ENCODE measurements at places on chromosomes 16 and 17.

- DNase-seq: no peak
Observed at GRCh38 chr17:79513206-79513605, 97.6 kb downstream of the RBFOX3 start.

- DNase-seq: no peak
Observed at GRCh38 chr17:77504652-77505155, 363.9 kb downstream of the SEC14L1 start.

- no peak for DNase-seq
Observed at GRCh38 chr17:70205401-70205800, 36.1 kb downstream of the KCNJ2 start.

DNA sequence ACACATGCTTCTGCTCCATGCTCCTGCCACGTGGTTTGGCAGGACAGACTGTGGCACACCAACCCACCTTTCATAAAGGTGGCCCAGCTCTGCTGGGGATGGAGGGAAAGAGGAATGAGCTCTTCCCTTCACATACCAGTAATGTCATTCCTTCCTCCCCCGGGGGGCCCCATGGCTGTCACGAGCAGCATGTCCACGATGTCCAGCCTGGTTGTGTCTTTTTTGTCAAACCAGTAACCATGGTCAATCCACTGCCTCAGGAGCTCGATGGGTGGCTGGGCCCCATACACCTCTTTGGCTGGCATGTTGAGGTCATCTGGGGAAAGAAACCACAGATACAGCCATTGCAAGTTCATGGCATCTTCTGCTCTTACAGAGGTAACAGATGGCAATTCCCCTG, 96.6 kb downstream of the LYRM1 start:
- no peak for DNase-seq

GRCh38 chr16:48608871-48609651, 919 bp downstream of the N4BP1 start:
- DNase-seq: no peak

DNA sequence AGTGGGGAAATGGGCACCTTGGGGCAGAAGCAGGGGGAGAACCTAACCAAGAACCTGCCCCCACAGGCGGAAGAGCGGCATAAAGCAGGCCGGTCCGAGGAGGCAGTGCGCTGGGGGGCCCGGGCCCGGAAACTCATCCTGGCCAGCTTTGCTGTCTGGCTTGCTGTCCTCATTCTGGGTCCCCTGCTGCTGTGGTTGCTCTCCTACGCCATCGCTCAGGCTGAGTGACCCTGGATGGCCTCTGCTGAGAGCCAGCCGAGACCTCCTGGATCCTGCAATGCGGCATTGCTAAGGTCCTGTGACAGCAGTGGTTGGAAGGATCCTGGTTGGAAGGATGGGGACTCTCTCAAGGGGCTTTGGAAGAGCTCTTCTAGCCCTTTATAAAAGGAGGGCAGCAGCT, 4.5 kb upstream of the PHKG2 start:
- DNase-seq: no peak

GRCh38 chr17:20184977-20185619, 175.9 kb downstream of the SPECC1 start:
- no peak for DNase-seq

- DNase-seq: no peak
Observed at GRCh38 chr16:22732959-22733358, 81.0 kb upstream of the HS3ST2 start.

DNA sequence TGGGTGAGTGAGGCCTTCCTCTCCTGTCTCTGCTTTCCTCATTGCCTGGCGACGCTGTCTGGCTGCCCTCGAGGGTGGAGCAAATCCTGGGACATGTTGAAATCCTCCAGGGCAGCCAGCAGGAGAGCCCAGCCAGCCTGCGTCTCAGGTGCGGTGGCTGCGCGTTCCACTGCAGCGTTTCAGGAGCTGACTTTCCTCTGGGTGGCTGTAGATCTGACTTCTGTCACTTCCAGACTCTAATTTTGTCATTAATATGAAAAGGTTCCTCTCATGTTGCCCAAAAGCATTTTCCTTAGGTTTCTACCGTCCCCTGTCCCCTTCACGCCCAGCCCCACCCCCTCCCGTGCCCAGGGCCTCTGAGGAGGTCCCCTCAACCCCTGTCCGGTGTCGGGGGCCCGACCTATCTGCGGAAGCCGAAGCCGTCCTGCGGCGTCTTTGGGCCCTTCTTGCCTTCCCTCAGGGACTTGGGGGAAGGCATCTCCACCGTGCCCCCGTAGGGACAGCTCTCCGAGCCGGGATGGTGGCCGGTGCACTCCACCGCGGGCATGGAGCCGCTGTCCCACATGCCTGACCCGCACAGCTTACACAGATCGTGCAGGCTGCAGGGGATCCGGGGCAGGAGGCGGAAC, 95.1 kb downstream of the TBC1D16 start:
- DNase-seq: no peak

DNA sequence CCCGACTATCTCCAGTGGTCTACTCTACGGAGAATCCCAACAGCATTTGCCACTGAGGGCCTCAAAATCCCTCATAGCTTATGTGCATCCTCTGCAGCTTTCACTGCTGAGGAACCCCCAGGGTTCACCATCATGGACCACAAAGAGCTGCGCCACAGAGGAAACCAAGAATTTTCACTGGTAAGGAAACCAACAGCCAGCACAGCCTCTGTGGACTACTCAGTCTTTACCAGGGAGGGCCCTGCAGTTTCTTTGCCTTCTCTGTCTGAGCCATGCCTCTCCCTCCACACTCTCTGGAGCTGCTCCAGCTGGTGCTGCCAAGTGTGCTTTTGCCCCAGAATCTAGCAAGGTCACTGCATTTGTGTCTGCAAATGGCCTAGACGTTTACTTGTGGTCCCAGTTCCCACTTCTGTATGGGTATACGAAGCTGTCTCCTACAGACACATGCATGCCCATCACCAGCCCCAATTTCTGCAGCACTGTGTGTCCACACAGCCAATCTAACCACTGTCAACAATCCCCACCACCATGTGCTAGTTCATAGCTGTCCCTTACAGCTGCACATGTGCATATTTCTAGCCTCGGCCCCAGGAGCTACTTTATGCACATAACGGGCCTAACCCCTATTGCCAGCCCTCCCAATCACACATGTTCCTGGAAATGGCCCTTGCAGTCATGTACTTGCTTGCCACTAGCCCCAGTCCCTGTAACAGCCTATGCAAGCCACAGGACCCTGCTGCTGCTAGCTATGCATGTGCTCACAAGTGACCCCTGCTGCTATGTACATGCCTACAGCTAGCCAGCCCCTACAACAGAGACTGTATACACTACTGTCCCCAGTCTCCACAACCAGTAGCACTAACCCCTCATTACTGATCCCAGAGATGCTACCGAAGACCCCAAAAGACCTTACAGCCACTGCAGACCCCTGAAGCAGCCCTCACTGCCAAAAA, 1437.4 kb downstream of the CDH11 start:
- DNase-seq: no peak

DNA sequence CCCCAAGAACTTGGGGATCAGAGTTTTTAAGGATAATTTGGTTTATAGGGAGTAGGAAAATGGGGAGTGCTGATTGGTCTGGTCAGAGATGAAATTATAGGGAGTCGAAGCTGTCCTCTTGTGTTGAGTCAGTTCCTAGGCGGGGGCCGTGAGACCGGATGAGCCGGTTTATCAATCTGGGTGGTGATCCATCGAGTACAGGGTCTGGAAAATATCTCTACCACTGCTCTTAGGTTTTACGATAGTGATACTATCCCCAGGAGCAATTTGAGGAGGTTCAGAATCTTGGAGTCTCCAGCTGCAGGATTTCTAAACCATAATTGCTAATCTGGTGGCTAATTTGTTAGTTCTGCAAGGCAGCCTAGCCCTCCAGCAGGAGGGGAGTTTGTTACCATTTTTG, 403.4 kb downstream of the CDH11 start:
- no peak for DNase-seq

GRCh38 chr17:66777689-66778225, 57.2 kb upstream of the CACNG5 start:
- DNase-seq: no peak

- no peak for DNase-seq
Observed at GRCh38 chr17:80526116-80526910, 18.3 kb upstream of the RPTOR start.

GRCh38 chr16:71853413-71853812, 7.6 kb downstream of the ATXN1L start:
- no peak for DNase-seq

DNA sequence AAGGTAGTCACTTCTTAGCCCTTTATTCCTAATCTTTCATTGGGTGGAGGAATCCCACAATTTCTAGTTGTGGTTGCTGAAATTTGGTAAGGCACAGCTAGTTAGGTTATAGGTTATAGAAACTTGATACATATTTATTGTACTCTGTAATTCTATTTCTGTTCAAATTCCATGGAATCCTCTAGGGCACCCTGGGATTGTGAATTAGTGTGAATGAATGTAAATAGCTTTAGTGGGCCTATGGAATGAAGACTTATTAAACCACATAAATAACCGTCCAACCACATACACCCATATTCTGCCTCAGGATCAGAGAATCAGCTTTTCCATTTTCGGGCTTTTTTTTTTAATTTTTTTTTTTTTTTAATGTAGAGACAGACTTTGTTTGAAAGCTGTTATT, 9.2 kb downstream of the TANC2 start:
- DNase-seq: no peak

- no peak for DNase-seq
Observed at GRCh38 chr17:60995680-60996079, 318.0 kb downstream of the BCAS3 start.

All from stimulated activated CD8-positive, alpha-beta memory T cell treated with anti-CD3 and anti-CD28 coated beads, Interleukin-4, amount 100 ng/mL, for 4 hours (primary cell).